ENCODE measurements at places on chromosomes 3 and 15.

- DNase-seq = no peak
These were observed 68.0 kb downstream of the C3orf70 start for GRCh38 chr3:185084901-185085300.

- no peak for DNase-seq
These were observed 50.7 kb downstream of the PEAK1 start for GRCh38 chr15:77369168-77369567.

- DNase-seq = no peak
These were observed 18.8 kb downstream of the TIPARP start for GRCh38 chr3:156693166-156693565.

GRCh38 chr3:18853269-18853668 is 295.0 kb upstream of the KCNH8 start:
- no peak for DNase-seq

DNA sequence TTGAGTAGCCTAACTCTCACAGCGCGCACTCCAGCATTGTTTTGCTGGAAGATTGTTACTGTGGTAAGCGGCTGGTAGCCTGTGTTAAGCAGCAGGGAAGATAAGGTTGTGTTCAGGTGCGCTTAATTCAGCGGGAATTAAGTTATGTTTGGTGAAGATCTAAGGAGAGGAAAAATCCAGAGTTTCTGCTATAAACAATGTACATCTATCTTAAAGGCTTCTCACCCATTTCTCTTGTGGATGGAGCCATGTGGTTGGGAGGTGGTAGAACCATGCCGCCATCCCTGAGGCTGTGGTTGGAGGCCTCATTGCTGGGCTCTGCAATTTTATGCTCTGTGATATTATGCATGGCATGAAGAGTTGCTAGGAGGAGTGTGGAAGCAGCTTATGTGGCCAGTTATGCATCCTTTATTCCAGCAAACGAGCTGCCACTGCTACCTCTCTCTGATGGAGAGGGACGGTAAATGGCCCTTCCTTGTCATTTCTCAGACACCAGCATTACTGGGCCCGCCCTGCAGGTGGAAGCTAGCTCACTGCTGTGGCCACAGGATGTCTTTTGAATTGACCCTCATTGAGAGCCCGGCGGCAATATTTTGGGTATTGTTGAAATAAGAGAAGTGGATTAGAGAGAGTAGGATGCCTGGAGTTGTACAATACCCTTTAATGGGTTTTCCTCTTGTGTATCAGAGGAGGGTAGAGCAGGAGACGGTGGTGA is 1.3 kb downstream of the MINAR1 start:
- DNase-seq = no peak

DNA sequence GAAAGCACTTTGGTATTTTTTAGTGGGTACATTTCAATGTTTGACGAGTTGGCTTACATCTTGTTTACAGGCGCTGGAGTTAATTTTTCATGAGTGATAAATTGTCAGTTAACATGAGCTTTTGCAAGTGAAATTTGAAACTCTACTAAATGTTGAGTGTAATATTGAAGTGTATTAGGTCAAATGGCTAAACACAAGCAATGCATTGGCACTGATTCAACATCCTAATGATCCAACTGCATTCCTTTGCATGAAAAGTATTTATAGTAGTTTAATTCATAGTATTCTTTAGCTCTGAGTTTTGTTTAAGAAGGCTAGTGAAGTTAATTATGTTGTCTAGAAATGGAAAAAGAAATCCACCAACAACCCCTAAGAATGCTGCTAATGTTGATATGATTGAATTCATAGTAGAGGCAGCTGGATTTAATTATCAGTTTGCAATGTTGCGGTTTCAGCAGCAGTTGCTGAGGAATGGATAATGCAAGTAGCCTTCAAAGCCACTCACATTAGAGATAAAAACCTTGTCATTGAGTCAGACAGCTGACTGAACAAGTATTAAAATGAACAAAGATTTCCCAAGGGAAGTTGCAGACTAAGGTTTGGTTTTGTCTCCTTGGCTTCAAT is 245.6 kb upstream of the GOLIM4 start:
- DNase-seq = no peak

DNA sequence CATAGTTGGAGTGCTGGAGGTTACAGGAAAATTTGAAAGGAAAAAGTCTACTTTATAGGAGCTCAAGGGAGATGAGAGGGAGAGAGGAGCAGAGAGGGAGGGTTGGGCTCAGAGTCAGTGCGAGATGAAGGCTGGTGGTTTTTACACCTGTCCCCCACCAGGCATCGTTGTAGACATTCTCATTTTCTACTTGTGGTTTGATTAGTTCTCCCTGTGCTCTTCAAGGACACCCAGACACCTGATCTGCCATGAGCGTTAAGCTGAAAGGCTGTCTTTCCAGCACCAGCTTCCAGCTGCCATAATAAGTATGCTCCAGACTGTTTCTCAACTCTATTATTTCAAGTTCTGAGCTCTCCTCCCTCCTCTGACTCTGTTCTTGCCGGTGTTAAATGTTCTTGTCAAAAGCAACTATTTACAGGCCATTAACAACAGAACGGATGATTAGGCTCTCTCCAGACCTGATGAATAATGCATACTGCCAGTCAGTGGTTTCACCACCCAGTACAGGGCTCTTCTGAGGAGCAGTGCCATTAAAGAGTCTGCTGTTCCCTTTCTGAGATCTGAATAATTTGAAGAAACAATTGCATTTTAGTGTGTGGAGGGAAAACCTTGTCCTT is 514.6 kb upstream of the MCTP2 start:
- no peak for DNase-seq

DNA sequence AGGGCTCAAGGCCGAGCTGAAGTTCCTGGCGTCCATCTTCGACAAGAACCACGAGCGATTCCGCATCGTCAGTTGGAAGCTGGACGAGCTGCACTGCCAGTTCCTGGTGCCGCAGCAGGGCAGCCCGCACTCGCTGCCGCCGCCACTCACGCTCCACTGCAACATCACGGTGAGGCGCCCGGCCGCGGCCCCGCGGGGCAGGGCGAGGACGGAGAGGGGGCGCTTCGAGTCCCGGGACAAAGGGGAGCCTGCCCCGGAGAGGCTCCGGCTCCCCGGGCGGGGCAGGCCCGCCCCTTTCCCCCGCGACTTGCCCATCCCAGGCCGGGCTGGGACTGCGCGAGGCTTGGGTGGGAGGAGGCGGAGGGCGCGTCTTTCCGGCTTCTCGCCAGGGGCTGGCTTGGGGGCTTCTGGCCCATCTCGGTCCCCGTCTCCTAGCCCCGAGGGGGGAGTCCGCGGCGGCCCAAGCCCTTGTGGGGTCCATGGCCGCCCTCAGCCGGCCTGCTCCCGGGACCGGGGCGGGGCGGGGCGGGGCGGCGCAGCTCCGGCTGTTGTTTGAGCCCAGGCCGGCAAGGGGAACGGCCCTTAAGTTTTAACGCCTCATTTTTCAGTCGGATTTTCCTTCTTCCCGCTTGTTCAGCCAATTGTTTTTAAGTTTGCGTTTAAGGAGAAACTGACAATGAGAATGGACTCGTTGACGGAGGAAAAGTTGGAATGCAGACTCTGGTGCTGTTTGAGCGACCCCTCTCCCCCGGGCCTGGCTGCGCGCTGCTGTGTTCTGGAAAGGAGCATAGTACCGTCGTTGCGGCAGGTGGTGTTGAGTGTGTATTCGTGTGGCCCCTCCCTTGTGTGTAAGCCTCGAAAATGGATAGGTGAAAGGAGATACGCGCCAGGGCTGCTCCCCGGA is 683 bp downstream of the UBE2Q2 start:
- DNase-seq = peak; percentile 34

GRCh38 chr15:52385670-52386069 is 90.1 kb upstream of the MYO5C start:
- no peak for DNase-seq

DNA sequence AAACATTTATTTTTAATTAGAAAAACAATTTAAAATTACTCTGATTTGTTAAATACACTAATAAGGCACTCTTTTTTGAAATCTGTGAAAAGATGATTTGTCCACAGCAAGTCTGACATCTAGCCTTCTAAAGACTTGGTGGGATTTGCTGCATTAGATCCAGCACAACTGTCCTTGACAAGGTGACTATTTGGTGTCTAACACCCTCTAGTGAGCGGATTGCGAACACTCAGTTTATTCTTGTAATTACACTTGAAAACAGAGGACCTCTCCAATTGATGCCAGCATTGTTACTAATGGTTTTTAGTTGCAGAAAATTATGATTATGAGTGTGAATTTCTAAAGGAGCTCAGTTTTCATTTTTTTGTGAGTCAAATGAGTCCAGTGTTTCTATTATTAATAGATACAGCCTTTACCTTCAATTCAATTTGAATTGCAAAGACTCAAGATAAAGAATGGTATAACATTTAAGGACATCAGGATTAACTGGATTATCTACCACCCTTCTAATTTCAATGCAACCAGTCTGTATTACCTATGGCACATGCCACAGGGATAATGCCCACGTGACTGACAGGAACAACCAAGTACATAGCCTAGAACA is 29.7 kb upstream of the STRIT1 start:
- no peak for DNase-seq

- no peak for DNase-seq
These were observed 464.7 kb downstream of the PDCD6IP start for GRCh38 chr3:34263101-34263621.

DNA sequence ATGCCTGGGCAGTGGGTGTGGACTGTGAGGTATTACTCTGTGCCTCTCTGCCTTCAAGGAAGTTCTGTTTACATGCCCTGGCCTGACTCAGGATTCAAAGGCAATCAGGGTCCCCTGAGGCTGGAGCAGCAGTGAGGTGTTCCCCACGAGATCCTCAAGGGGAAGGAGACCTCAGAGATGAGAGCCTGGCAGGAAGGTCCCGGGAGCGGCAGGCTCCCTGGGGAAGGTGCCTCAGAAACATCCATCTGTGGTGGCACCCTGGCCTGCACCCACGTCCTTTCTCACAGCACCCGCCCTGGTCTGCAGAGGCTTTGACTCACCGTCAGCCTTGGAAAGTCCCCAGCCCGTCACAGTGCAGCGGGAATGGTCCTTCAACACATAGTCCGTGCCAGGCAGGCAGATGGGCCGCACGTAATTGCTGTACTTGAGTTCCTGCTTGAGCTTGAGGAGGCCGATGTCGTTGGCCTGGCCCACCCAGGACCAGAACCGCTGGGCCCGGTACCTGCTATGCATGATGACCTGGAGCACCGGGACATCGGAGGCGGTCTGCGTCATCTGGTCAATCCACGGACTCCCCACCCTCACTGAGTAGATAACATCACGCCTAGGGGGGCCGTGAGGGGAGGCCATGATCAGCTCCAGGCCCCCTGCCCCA is 3.6 kb downstream of the PRSS50 start:
- DNase-seq = no peak

GRCh38 chr15:53880357-53880756 is 97.9 kb upstream of the UNC13C start:
- no peak for DNase-seq

GRCh38 chr15:39747326-39747725 is 35.3 kb downstream of the FSIP1 start:
- DNase-seq = no peak

DNA sequence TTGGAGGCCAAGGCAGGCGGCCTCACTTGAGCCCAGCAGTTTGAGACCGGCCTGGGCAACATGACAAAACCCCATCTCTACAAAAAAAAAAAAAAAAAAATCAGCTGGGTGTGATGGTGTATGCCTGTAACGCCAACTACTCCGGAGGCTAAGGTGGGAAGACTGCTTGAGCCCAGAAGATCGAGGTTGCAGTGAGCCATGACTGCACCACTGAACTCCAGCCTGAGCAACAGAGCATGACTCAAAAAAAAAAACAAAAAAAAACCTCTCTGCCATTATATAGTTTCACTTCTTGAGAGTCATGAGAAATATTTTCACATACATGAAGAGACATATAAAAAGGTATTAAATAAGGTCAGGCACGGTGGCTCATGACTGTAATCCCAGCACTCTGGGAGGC is 45.9 kb upstream of the CP start:
- no peak for DNase-seq

GRCh38 chr3:46406788-46407611 is at the start of the genes CCR5AS and CCRL2:
Gene CCR5AS, minus strand, starts transcription at chr3:46407066.
Gene CCRL2, plus strand, starts transcription at chr3:46407259. Its CDS starts 821 bp downstream, at chr3:46408080.
- DNase-seq = no peak

- no peak for DNase-seq
These were observed 23.7 kb downstream of the FAM98B start for GRCh38 chr15:38477637-38478036.

GRCh38 chr15:101541501-101542292 is 52.2 kb upstream of the PCSK6 start:
- no peak for DNase-seq

GRCh38 chr3:55876560-55876959 is 389.5 kb upstream of the WNT5A start:
- no peak for DNase-seq

- DNase-seq = no peak
These were observed 315.0 kb upstream of the STAC start for GRCh38 chr3:36065321-36065720.

GRCh38 chr3:175214216-175214615 is 355.1 kb downstream of the NAALADL2 start:
- DNase-seq = no peak

- no peak for DNase-seq
These were observed 27.2 kb upstream of the ANKRD28 start for GRCh38 chr3:15825016-15825415.

GRCh38 chr15:100001405-100001804 is 268.2 kb upstream of the LYSMD4 start:
- no peak for DNase-seq

DNA sequence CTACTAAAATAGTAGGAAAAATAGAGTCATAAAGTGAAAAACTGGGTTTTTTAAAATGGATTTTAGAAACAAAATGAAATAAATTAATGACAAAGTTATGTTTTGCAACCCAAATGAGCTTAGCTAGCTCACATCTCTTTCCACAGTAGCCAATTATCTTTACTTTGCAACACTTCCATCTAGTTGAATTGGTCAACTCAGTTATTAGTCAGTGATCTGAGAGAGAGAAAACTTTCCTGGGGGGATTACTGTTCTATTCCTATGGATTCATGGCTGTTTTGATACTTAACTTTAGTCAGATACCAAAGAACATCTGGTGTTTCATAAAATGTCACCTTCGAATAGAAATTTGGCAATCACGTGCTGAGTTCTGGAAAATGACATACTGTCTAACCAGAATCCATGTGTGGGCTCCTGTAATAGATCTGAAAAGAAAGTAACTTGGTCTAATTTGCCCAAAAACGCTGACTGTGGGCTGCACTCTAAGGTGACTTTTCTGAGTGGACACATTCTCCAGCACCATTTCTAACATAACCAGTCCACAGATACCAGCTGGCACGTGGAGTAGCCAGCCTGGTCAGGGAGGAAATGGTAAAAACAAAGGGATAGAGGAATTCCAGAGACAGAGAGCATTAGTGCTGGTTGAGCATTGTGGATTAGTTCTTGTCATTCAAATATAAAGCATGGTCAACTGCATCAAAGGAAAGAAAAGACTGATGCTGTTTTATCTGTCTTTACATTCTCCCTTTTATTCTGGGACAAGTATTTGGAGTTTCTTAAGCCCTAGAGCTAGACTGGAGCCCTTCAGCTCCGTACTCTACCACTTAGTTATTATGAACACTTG is 45.2 kb upstream of the CCDC80 start:
- no peak for DNase-seq

DNA sequence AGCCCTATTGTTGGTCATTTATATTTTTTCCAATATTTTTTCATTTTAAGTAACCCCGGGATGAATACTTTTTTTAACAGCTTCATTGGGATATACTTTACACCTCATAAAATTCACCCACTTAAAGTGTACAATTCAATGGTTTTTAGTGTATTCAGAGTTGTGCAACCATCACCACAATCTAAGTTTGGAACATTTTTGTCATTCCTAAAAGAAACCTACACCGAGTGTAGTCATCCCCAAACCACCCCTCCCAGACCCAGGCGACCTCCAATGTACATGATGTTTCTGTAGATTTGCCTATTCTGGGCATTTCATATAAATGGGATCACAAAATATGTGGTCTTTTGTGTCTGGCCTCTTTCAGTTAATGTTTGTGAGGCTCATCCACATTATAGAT is 118.3 kb upstream of the FRMD4B start:
- DNase-seq = no peak

All from stimulated activated CD4-positive, alpha-beta T cell treated with anti-CD3 and anti-CD28 coated beads, TNF-alpha, amount 100 ng/mL, for 1 hour (primary cell).